Naive B cell (primary cell): ENCODE measurements at places on chromosomes 11 and 22. TPM values are rescaled to one million over a fixed set of nuclear protein-coding genes. Genes with fewer than 3 reads are reported as not detected.

FOSL1 gene
- not detected for polyA plus RNA-seq

PHLDA2 gene
- not detected for polyA plus RNA-seq

PHETA2 gene
- 0.45 TPM for polyA plus RNA-seq

SAA1 gene
- polyA plus RNA-seq = not detected

MFRP gene
- polyA plus RNA-seq = not detected

CNTF gene
- 0.15 TPM for polyA plus RNA-seq

GVQW3 gene
- polyA plus RNA-seq = 3.5 TPM

GDPD4 gene
- polyA plus RNA-seq = not detected

C11orf42 gene
- not detected for polyA plus RNA-seq

C22orf42 gene
- polyA plus RNA-seq = not detected

TSGA10IP gene
- polyA plus RNA-seq = not detected

NCR3LG1 gene
- polyA plus RNA-seq = 0.20 TPM

CSTF3 gene
- 15.2 TPM for polyA plus RNA-seq

UCP3 gene
- 0.31 TPM for polyA plus RNA-seq

MRGPRX4 gene
- polyA plus RNA-seq = not detected

FAM111B gene
- 10.3 TPM for polyA plus RNA-seq

APOBEC3F gene
- polyA plus RNA-seq = 32.0 TPM

MAJIN gene
- polyA plus RNA-seq = not detected

CCDC188 gene
- not detected for polyA plus RNA-seq

MAP6 gene
- polyA plus RNA-seq = not detected

FLRT1 gene
- polyA plus RNA-seq = not detected

SPDYC gene
- 0.48 TPM for polyA plus RNA-seq
